ENCODE measurements at places on chromosomes 6 and 20. TPM values are rescaled to one million over a fixed set of nuclear protein-coding genes. Genes with fewer than 3 reads are reported as not detected.
A peak's percentile ranks its signal among the peaks of the same experiment; 100 is the strongest.

DNA sequence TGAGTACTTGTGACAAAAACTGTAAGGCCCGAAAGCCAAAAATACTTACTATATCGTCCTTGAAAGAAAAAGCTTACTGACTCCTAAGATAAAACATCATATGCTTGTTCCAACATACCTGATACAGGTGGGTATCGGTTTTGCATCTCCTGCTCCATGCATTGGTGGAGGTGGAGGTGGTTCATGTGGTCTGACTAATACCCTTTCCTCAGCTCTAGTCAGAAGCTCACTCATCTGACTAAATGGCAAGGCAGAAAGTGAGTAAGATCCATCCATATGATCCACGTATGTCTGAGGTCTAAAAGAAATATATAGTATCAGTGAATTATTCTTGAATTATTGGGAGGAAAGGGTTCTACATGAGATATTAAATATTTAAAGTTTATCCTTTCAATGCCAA, 76.2 kb downstream of the WASF1 start:
- DNase-seq = no peak

DNA sequence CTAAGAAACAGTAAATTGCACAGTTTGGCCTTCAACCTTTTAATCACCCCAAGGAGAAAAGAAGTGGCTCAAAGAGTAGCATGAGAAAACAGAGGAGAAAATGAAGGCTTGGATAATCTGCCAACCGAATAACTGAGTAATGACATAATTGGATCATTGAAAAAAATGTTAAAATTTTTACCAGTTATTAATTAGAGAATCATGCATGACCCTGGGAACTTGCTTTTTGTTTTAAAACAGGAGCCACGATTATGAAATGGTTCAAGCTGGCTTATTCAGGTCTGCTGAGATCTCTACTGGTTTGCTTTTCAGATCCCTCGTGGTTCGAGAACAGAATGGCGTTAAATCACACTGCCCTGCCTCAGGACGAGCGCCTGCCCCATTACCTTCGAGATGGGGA, at the start of gene OPN5:
Gene OPN5, plus strand, starts transcription at position 301 of the 400 bp plus-strand sequence. Its CDS starts 35 bp downstream, at position 336.
- no peak for DNase-seq

GRCh38 chr6:142373268-142374090, 71.7 kb downstream of the ADGRG6 start:
- DNase-seq = no peak

- peak; percentile 99 for DNase-seq
These were observed 19.4 kb downstream of the RAMACL start for GRCh38 chr6:166567107-166567506.

- DNase-seq = no peak
These were observed 5.3 kb upstream of the PCK1 start for GRCh38 chr20:57555457-57556184.

DNA sequence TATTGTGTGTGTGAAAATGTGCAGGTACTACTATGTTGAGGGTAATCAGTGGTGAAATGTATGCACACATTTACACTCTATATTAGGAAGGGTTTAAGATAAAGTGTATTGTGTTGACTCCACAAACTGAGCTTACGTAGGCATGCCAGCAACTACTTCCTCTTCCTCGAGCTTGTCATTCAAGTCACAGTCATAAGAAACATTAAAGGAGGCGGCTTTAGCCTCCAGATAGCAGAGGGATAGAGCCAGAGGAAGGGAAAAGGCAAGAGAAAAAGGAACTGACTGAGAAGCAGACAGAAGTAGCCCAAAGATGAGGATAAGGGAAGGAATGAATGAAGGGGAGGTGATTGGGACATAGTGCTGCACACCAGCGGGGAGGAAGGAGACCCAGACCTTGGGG, 55.2 kb downstream of the SMLR1 start:
- no peak for DNase-seq

DNA sequence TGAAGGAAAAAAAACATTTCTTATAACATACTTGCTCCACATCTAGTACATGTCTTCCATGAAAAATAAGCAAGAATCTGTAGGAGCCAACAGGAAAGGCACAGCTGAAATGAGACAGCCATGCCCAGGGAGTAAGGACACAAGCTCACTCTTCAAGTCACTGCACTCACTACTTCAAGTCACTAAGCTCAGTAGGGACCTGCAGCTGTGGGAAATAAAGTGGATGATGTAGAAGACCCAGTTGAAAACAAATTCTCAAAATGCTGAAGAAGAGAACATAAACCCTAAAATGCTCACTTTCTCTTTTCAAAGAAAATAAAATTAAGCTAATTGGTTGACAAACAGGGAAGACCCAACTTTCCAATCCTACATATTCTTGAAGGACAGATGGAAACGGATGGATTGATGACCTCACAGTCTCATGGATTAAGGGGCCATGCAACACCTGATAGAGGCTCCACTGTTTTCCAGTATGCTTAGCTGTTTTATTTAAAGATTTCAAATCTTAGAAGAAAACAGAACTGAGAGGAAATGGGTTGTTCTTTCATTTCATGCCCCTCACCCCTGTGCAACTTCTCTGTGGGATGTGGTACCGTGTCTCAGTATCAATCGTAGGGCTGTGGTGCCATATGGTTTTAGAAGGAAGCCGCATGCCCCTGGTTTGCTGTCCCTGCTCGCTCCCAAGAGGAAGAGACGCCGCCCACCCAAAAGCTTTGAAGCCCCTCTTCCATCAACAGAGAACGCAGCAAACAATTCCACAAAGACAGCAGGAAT, 133.3 kb downstream of the WDR27 start:
- no peak for DNase-seq

DNA sequence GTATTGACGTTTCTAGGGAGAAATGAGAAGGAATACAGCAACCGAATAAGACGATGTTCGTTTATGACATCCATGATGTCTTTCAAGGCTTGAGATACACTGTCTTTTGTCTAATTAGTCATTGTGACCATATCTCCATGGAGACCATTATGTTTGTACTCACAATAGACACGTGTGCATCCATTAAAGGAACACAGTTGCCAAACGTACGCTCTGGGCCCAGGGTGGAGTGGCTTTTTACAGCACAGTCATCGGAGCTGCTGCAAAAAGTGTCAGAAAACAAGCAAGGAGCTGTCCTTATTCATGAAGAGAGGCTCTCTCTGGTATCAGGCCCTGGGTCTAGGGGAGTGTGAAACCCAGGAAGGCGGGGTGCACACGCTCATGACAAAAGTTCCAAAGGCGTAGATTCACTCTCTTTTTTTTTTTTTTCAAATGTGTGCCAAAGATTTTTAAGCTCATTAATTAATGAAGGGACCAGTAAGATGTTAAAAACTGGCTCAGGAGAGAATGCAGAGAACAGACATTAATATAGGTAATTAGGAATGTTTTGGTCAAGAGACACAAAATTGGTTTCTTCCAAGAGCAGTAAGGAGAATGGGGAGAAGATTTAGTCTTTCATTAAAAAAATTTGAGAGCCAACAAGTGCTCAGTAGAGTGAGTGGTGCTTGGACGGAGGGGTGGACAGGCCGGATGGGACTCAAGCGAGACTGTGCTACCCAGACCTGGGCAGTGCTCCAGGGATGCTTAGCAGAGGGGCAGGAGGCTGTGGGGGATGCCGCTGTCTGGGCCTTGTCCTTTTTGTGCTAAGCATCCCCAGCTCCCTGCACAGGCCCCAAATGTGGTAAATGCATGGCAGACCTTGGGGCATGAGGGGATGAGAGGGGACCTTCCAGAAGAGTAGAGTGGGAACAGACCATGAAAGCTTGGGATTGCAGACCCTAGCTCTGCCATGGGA, 34.9 kb upstream of the GTSF1L start:
- no peak for DNase-seq

DNA sequence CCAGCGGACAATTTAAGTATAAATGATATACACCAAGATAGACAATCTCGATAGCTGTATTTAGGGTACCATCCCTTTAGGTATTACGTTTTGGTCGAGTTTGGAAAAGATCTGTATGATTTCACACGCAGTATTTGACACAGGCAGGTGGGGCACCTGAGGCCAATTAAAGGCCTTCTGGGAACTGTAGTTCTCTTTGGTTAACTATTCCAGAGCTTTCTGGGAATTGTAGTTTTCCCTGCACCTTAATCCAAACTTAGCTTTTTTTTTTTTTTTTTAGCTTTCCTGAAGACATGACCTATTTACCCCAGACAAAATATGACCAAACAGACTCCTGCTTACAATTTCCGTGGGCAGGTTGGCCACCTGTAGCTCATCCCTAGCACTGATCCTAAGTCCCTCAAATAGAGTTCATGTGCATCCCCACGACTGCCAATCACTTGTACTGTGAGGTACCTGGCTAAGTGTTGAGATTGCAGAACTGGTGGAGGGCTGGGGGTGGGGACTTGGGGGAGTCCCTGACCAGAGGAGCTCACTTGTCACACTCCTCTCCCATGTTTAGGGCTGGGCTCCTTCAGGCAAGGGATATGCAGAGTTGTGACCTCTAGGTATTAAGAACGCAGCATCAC, 999 bp upstream of the EHMT2 start:
- peak; percentile 42 for DNase-seq

- peak; percentile 24 for DNase-seq
These were observed 376.1 kb downstream of the UTRN start for GRCh38 chr6:144661116-144661806.

GRCh38 chr6:4180652-4181255, 45.4 kb upstream of the ECI2 start:
- DNase-seq = peak; percentile 45

DNA sequence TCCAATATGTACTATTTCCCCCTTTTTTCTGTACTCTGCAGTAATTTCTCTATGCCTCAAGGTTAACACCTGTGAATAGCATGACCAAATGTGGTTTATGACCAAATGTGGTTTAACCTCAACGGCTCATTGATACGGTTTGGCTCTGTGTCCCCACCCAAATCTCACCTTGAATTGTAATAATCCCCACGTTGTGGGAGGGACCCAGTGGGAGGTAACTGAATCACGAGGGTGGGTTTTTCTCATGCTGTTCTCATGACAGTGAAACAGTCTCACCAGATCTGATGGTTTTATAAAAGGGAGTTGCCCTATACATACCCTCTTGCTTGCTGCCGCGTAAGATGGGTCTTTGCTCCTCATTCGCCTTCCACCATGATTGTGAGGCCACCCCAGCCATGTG, 18.7 kb downstream of the DEK start:
- DNase-seq = no peak

- DNase-seq = no peak
These were observed 7.0 kb downstream of the SYNGAP1 start for GRCh38 chr6:33426590-33427511.

GRCh38 chr6:82954356-82954755, 111.3 kb downstream of the UBE3D start:
- no peak for DNase-seq

DNA sequence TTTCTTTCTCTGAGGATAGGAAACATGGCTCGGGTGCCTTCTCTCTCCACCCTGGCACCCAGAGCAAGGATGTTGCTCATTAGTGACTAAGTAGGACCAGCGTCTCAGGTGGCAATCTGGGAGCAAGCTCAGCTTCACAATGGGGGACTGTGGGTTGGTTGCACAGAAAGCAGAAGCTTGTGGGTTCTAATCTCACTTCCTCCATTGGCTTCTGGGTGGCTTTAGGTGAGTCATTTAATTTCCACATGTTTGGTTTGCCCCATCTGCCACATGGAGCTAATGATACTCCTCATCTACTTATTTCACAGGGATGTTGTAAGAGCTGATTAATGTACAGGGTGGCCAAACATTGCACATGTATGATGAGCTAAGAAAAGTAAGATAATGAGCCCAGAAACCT, 54.8 kb upstream of the AKIRIN2 start:
- DNase-seq = no peak

DNA sequence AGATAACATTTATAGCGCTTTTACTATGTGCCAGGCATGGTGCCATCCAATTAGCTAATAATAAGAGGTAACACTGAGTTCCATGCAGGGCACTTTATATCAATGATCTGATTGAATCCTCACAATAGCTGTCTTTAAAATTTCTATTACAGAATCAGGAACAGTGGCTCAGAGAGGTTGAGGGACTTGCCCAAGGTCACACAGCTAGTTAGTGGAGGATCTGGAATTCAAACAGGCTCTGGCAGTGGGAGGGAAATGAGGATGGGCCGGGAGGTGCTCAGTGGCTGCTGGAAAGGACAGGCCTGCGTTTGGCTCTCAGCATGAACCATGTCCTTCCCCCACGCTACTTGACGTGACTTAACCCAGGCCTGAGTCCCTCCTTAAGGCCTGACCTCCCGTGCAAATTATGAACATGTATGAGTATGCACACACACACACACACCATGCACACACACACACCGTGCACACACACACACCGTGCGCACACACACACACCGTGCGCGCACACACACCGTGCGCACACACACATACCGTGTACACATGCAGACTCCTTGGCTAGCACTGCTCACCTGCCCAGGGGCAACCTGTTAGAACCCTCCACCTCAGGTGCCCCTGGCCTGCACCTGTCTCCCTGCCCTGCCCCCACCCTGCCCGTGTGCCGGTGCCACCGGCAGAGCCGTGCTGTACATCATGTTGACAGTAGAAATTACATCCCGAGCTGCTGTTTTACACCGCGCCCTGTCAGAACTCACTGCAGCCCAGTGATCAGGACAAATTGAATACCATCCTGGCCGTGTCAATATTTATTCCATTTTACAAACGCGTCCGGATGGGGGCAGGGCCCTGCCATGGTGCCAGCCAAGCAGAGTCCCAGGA, 43.7 kb downstream of the CDH22 start:
- DNase-seq = no peak

- DNase-seq = no peak
These were observed 11.3 kb upstream of the AFDN start for GRCh38 chr6:167815296-167815980.

DNA sequence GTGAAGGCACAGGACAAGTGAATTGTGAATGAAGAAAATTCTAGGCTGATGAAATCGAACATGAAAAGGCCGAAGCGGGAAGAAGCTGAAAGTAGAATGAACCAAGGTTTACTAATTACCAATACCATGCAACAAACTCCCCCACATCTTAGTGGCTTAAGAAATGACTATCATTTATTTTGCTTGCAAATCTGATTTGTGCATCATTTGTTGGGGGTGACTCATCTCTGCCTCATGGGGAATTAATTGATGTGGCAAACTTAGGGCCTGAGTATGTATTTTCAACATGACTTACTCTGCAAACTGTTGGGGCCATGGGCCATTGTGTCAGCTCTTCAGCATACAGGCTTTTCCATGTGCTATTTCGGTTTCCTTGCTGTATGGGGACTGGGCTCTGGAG, 26.8 kb downstream of the PPP1R14C start:
- no peak for DNase-seq

Gene DEFB132
- total RNA-seq = not detected

Gene HLA-DOA
- not detected for total RNA-seq

Gene CENPQ
- 5.5 TPM for total RNA-seq

Gene SYCP2
- total RNA-seq = 0.78 TPM

Gene PLN
- 0.10 TPM for total RNA-seq

Gene ZNF391
- total RNA-seq = 0.03 TPM

Gene C20orf202
- 0.10 TPM for total RNA-seq

Gene OR12D3
- total RNA-seq = not detected

Gene OARD1
- 10.2 TPM for total RNA-seq

Gene HLA-DQA1
- not detected for total RNA-seq

Data from myocyte (in vitro differentiated cells).